ENCODE measurements at places on chromosomes 7 and 10.
A peak's percentile ranks its signal among the peaks of the same experiment; 100 is the strongest.

GRCh38 chr7:155701972-155702544, 57.6 kb downstream of the RBM33 start:
- DNase-seq, result no peak

- DNase-seq, result no peak
These were observed 22.4 kb upstream of the AHR start for GRCh38 chr7:17275749-17276671.

GRCh38 chr7:149880638-149881311, 7.0 kb downstream of the ATP6V0E2 start:
- no peak for DNase-seq

- no peak for DNase-seq
These were observed 516 bp downstream of the ZNHIT1 start for GRCh38 chr7:101218236-101219125.

GRCh38 chr10:102352066-102352715, 43.3 kb upstream of the NFKB2 start:
- peak; percentile 37 for DNase-seq

- peak; percentile 7 for DNase-seq
These were observed 222.3 kb downstream of the PHTF2 start for GRCh38 chr7:78020874-78021249.

DNA sequence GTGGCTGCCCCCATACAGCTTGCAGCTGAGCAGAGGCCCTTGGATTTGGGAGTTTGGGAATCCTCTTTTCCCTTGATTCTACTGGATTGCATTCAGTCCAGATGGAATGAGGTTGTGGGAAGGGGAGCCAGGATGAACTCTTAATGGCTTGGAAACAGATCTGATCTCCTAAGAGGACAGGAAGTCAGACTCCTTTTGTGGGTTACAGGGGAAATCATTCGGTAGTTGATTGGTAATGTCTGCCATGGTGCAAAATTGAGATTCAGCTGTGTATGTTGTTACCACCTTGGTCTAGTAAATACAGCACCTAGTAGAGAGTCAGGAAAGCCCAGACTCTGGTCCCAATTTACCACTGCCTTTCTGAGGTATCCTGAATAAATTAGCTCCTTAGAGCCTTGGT, 144.2 kb upstream of the TNRC18 start:
- no peak for DNase-seq

GRCh38 chr7:130273081-130273932, 6.6 kb downstream of the CPA2 start:
- peak; percentile 87 for DNase-seq

DNA sequence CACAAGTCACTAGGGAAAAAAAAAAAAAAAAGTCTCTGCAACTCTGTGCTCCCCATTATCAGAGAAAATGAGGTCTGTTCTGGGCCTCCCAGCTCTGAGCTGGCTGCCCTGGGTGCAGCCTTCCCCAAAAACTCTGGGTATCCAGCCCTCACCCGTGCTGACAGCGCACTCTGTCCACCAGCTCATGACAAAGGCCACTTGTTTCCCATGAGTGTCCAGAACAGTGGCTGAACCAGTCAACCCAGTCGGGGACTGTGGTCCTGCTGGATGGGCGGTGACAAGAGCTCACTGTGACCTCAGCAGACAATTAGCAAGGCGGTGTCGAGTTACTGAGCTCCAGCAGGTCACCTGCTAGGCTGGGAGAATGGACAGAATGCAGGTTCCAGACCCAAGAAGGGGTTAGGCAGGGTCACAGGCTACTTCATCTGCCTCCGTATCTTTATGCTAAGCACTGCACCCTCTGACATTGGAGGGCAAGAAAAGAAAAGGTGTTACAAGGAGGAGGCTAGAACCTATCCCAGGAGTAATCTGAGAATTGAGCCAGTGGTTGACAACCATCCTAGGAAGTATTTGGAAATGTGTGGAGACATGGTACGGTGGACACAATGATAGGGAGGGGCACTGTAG, 37.2 kb downstream of the DLG5 start:
- DNase-seq, result peak; percentile 45
